ENCODE measurements at places on chromosomes 6 and 20.

- DNase-seq, result no peak
Observed at GRCh38 chr6:105794870-105795269, 291.3 kb upstream of the PRDM1 start.

DNA sequence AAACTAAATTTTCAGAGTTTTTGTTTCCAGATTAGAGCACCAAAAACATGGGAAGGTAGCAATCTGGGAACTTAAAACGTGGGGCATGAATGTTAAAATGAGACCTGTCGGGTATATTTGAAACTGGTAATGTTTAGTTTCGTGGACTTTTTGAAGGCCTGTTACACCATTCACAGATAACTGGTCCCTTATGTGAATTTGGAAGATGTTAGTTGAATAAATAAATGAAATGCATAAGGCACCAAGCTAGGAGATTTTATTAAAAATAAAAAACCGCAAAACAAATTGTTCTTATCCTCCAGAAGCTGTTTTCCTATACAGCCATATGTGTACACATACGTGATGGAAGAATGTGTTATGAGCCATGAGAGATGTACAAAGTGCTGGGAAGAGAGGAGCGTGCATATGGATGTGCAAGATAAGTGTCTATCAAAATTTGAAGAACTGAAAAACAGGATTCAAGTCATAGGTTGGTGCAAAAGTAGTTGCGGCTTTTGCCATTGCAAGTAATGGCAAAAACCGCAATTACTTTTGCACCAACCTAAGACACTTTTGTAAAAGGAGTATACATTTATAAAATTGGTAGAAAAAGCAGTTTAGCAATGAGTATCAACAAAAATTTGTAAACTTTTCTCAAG is 700 bp upstream of the MCUR1 start:
- no peak for DNase-seq

DNA sequence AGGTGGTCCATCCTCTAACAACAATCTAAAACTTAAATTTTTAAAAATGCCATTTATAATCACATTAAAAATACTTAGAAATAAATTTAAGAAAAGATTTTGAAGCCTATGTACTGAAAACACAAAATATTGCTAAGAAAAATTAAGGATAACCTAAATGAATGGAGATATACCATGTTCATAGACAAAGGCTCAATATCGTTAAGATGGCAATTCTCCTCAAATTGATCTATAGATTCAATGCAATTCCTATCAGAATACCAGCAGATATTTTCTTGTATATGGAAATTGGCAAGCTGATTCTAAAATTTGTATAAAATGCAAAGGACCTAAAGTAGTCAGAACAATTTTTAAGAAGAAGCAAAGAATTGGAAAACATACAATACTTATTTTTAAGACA is 19.7 kb upstream of the UST start:
- no peak for DNase-seq

GRCh38 chr6:4879741-4880275 is 103.6 kb downstream of the CDYL start:
- DNase-seq, result no peak

- no peak for DNase-seq
Observed at GRCh38 chr20:3784216-3784853, 2.2 kb downstream of the CENPB start.

- DNase-seq, result no peak
Observed at GRCh38 chr6:126180585-126180984, 159.3 kb upstream of the CENPW start.

- no peak for DNase-seq
Observed at GRCh38 chr6:155132617-155133016, 131.2 kb upstream of the CLDN20 start.

- DNase-seq, result no peak
Observed at GRCh38 chr20:33433465-33434234, 9.9 kb downstream of the SNTA1 start.

DNA sequence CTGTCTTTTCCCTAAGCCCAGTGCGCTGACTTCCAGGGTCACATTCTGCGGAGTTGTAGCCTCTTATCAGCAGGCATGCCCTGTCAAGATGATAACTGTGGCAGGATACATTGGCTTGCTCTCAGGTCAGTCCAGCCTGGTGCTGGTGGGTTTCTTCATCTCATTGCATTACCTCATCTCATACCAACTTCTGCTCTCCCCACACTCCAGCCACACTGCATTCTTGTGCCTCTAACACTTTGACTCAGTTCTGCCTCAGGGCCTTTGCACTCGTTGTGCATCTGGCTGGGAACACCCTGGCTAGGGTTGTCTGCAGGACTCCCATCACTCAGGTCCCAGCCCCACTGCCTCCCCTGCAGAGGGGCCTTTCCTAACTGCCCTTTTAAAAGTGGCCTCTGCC is 110.3 kb upstream of the BACH2 start:
- no peak for DNase-seq

DNA sequence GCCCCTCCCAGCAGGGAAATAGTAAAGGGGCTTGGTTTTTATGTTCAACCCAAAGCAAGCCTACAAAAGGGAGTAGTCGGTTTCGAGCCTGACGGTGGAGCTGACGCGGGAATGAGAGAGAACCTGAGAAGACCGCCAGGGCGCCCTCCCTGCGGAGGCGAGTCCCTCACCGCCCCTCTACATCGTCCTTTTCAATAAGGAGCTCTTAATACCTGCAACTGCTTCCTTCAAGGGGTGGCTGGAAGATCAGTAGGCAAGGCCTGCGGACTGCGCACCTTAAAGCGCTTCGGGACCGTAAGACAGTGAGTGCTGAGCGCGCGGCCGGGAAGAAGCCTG is 709 bp upstream of the ZNF76 start:
- DNase-seq, result no peak

GRCh38 chr6:52893803-52894202 is 15.7 kb downstream of the GSTA3 start:
- DNase-seq, result no peak

DNA sequence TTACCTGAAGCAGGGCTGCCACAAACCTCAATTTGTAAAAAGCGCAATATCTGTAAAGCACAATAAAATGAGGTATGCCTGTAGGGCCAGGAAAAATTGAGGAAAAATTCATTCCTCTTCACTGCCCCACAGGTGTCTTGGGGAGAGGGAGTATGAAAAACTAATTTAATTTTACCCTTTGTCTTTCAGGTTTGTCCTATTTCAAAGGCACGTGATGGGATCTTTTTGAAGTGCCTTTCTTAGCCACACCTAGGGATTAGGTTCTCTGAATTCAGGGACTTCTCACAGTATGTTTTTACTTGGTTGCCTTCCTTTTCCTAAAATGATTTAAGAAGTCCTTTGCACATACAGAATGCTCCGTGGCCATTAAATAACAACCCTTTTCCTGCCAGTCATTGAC is 71.9 kb downstream of the NCOA3 start:
- DNase-seq, result no peak

DNA sequence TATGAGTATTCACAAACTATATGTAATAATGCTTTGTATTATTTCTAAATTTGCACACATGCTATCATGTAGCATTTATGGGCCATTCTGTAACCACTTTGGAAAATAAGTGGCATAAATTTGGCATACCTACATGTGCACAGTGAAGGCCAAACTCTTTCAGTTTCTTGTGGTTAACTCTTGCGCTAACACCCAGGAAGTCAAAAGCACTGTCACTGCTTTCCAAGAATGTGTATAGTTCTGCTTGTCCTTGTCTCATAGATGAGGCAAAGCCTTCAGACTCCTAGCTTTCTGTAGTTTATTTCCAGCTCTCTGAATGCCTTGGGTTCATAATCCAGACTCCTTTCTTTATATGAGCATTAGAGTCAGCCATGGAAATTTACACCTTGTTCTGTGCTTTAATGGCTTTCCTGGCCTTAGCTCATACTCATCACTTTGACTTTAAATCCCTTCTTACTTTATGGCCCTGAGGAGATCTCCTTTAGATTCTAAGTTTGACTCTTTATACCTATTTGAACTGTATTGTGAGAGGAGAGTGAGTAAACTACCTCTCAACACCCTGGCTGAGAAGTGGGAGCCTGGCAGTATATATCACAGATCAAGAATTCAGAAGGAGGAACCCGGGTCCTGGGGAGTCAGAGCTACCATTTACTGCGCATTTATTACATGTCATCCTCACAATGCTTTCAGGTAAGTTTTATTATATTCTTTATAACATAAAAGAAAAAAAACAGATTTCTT is 949 bp upstream of the SLC17A3 start:
- no peak for DNase-seq

DNA sequence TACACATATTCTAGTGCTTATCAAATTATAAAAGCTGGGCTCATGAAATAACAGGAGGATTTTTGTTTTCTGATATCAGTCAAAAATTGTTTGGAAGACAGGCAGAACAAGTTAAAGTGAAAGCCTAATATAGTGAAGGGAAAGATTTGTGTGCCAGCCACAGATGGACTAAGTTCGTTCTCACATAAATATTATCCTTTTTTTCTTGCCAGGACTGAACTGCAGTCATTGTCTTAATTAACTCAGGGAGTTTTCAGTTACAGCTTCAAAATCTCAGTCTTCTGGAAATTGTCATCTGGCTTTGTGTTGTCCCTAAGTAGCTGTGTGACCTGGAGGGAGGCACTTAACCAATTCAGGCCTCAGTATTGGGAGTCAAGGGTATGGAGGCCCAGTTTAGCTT is 40.7 kb downstream of the PLCB4 start:
- DNase-seq, result no peak

DNA sequence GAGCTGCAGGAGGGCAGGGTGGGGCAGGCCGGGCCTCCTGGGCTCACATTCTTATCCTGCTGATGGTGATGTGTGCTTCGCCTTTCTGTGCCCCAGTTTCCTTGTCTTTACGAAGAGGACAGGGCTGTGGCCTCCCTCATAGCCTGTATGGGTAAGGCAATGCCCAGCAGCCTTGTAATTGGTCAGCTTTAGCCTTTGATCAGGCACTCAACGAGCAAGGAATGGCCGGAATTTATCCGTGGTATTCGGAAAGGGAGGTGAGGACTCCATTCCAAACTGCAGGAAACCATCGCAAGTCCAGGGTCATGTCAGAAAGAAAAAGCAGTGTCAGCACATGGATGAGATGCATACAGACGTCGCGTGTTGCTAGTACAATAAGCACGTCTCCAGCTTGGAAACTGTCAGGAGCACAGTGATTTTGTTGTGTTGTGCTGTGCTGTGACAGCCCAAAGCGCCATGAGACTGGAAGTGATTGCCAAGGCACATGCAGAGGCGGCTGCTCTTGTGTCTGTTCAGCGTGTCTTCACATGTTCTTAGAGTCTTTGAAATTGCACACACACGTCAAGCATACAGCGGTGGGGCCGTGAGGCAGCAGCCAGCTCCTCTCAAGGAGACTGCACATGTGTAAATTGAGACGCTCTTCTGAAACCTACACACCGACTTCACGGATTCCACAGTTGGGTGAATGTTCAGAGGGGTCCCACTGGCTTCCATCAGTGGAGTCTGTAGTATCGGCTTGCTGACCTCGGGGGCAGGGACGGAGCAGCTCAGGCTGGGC is 6.2 kb downstream of the SS18L1 start:
- DNase-seq, result no peak

DNA sequence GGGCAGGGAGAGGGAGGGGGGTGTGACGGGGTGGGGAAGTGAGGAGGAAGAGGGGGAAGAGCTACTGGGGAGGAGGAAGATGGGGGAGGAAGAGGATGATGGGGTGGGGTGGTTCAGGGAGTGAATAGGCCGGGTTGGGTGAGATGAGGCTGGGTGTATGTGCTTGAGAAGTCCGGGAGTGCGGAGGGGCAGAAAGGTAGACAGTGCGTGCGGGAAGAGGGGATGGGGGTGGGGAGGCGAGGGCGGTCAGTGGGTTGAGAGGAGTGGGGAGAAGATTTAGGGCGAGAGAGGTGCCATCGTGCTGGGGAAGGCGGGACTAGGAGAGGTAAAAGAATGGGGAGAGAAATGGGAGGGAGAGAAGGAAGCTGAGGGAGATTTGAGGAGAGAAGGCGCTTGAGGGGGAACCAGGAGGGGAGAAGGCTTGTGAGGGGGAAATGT is 30.9 kb upstream of the NOTCH4 start:
- DNase-seq, result no peak

- DNase-seq, result no peak
Observed at GRCh38 chr20:4973330-4974097, 27.8 kb downstream of the SLC23A2 start.

DNA sequence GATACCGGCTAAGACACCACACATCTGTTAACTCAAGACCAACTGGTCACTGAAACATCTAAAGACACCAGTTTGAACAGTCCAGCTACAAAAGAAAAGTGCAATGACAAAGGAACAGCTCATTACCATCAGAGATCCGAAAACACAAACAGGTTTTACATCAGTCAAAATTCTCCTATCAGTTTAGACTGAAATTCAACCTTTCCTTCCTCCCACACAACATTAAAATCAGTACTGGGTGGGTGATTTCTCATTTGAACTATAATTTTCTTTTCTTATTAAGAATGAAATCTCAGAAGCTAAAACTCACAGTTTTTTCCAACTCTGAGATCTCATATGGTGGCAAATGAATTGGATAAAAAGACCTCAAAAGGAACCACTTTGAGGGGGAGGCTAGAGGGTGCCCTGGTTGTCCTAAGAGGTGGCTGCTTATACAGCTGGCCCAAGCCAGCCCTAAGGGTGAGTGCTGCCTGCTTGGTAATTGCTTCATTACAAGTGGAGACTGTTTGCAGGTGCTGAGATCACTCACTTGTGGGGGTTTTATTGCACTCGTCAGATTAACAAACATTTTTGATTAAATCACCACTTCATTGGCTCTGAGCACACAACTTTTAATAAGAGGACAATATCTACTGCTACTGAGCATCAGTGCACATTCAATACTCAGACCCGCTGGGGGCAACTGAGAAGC is 4.3 kb downstream of the CCDC167 start:
- DNase-seq, result no peak

GRCh38 chr6:126054802-126055201 is 68.5 kb downstream of the TRMT11 start:
- DNase-seq, result no peak

DNA sequence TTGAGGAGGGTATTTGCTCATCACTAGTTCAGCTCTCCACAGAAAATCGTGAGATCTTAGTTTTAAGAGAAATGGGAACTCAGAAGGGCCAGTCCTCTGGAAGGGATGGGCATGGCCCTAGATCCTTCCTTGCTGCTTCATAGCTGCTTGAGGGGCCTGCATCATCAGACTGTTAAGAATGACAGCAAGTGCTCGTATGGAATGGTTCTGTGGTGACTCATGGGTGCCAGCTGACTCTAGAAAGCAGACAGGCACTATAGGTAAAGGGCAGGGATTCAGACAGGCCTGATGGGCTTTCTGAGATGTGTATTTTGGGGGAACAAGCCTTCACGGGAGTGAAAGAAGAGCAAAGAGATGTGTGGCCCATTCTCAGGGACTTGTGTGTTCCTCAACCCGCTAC is 90.8 kb downstream of the MYLK4 start:
- DNase-seq, result no peak

- no peak for DNase-seq
Observed at GRCh38 chr20:60687213-60687612, 564.8 kb upstream of the CDH4 start.

- DNase-seq, result no peak
Observed at GRCh38 chr20:63330940-63331339, 30.2 kb downstream of the CHRNA4 start.

GRCh38 chr20:23095499-23095898 is 9.4 kb upstream of the CD93 start:
- DNase-seq, result no peak

GRCh38 chr6:131430531-131430930 is 142.5 kb upstream of the ARG1 start:
- no peak for DNase-seq
